ENCODE measurements at places on chromosomes 2 and 18.

DNA sequence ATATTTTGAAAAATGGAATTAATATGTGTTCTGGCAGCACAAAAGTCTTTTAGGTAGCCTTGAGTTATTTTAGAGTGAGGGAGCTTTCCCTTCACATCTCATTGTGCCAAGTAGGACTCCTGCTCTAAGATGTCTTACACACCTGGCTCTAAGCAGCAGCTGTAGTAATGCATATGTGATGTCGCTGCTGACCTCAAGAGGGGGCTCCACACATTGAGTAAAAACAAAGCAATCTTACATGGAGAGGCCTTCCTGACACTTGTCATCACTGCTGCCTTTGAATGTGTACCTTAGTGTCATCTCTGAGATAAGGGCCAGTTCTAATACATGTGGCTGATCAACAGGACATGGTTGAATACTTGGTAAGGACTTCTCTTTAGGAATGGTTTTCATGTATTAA lies 75.8 kb downstream of the ACTR3 start:
- no peak for DNase-seq

GRCh38 chr2:36318547-36318946 lies 37.0 kb upstream of the CRIM1 start:
- DNase-seq: no peak

DNA sequence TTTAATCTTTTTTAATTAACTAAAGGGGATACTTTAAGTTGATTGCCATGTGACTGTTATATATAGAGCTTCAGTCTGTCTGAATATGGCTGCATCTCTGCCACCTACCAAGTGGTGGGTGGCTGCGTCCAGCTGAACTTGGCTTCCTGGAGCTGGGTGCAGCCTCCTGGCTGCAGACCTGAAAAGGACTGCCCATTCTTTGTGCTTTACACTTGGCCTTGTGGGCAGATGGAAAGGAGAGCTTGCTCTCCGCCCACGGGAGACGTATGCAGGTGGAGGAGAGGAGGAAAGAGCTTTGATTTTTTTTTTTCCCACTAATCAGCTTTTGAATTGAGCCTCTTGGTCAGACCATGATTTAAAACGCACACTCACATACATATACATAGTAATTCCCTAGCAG lies 34.7 kb downstream of the NCK2 start:
- no peak for DNase-seq

- DNase-seq: no peak
These were observed 276.4 kb upstream of the HS6ST1 start for GRCh38 chr2:128594953-128595677.

- DNase-seq: no peak
These were observed 42.3 kb downstream of the IL1R2 start for GRCh38 chr2:102033750-102034682.

GRCh38 chr2:180970016-180970415 lies 10.4 kb upstream of the UBE2E3 start:
- DNase-seq: no peak

GRCh38 chr2:235390108-235390815 lies 103.6 kb upstream of the AGAP1 start:
- no peak for DNase-seq

DNA sequence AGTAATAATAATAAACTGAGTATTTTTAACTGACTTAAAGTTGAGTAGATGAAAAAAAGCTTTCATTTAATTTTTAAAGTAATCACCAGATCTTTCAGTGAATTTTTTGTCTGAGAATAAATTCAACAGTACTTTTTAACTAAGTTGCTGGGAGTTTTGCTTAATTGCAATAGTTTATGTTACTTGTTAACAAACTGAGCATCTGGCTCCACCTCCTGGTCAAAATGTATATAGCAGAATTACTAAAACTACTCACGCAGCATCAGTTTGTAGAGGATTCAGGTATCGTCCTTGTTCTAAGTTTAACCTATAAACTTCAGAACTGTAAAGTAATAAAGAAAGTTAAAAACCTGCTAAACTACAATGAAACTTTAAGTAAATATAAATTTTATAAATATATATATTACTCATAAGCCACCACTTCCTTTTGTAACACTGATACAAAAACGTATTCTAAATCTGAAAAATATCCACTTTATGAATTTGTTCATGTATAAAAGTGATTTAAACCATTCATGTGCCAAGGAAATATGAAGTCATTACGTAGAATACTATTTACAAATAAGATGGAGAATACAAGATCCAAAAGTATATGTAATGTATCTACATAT lies 21.3 kb downstream of the NOL10 start:
- no peak for DNase-seq

GRCh38 chr2:103435010-103435409 lies 673.2 kb downstream of the TMEM182 start:
- no peak for DNase-seq

DNA sequence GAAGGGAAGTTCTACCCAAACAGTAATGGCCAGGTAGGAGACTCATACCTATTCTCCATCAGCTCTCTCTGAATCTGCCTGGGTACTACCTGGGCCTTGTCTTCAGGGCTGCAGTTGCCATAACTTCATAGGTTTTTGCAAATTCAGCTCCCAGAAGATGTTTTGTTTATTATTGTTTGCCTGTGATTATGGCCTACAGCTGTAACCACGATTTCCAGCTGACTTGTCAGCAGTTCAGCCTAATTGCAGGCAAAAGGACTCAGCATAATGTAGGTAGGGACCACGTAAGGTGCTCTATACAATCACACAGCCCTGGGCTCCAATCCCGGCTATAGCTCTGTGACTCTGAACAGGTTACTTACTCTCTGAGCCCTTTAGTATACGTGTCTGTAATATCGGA lies 187.0 kb upstream of the FN1 start:
- DNase-seq: no peak

- no peak for DNase-seq
These were observed 7.8 kb upstream of the GPR55 start for GRCh38 chr2:230932556-230933511.

- no peak for DNase-seq
These were observed 445.6 kb upstream of the CELF4 start for GRCh38 chr18:38010971-38011857.

DNA sequence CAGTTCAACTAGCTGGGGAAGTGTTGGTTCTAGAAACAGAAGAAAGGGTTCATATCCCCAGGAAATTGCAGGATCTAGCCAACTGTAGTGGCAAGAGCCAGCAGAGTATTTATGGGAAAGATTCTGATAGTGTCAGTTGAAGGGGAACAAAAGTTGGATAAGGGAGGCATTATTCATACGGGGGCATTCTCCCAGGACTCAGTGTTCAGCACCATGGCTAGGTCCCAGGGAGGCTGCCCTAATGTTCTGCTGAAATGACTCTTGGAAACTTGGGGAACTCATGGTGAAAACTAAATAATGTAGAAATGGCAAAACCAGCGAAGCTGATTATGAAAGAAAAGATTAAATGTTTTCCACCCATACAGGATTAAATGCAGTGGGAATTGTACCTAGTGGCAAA lies 543.7 kb downstream of the TRIB2 start:
- DNase-seq: no peak

DNA sequence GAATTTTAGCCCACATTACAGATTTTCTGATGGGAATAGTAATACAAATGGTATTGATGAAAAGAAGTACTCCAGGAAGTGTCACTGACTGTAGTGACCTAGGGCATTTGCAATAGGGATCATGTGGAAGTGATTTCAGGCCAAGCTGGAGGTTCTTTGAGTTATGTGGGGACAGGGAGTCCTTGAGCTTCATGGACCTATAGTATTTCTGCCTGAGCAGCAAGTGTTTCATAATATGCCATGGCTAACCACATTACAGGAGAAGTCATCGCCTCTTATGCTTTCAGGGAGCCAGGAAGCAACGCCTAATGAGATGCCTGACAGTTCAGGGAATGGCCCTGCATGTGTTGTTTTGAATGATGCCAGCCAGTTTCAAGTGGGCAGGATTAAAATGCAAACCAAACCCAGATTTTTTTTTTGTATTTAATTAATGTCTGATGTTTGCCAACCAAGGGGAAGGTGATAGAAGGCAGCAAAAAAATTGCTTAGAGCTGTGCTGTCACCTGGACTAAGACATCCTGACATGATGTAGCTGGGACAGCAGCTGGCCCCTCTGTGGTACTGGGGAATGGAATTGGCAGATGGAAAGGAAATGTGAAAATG lies 109.5 kb downstream of the RAPGEF4 start:
- DNase-seq: no peak

- DNase-seq: no peak
These were observed 74.3 kb downstream of the LYPD1 start for GRCh38 chr2:132595693-132596092.

GRCh38 chr18:22604986-22605421 lies 187.3 kb upstream of the CTAGE1 start:
- DNase-seq: no peak

DNA sequence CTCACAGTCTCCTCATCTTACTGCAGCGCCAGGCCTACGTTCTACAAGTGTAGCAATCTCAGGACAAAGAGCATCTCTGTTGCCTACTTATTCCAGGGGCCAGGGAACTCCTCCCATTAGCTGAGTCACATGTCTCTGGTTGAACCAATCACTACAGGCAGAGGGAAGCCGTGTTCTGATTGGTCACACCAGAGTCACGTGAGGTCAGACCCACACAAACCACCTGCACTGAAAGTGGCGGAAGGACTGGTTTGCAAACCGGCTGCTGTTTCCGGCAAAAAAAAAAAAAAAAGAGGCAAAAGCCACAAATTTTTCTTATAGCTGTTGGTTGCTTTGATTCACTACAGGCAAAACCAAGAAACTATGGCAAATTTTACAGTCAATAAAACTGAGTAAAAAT lies 21.9 kb upstream of the USP14 start:
- DNase-seq: no peak

GRCh38 chr2:120887320-120887697 lies 151.6 kb downstream of the GLI2 start:
- no peak for DNase-seq

DNA sequence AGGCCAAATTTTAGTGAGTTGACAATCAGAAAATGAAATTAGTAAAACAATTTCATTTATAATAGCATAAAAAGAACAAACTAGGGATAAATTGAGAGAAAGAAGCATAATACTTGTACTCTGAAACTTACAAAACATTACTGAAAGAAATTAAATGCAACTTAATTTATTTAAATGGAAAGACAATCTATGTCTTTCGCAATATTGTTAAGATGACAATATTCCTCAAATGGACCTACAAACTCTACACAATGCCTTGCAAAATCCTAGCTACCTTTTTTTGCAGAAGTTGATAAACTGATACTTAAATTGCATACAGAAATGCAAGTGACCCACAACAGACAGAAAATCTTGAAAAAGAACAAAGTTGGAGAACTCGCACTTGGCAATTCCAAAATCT lies 9.1 kb downstream of the EPG5 start:
- DNase-seq: no peak

DNA sequence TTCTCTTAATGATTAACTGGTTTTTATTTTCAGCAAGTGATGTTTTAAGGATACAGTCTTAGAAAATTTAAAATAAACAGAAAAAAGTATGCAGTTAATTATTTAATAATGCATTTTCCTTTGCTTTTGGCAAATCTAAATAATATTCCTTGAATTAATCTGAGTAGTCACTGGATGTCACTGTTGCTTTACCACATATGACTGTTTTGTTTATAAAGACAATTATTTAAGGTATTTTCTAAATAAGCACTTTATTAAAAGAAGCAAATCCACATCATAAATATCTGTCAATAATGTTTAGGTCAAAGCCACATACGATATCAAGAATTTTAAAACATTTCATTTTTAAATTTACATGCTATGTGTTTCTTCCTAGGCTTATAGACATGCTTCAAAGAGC lies 40.6 kb upstream of the TFPI start:
- DNase-seq: no peak

DNA sequence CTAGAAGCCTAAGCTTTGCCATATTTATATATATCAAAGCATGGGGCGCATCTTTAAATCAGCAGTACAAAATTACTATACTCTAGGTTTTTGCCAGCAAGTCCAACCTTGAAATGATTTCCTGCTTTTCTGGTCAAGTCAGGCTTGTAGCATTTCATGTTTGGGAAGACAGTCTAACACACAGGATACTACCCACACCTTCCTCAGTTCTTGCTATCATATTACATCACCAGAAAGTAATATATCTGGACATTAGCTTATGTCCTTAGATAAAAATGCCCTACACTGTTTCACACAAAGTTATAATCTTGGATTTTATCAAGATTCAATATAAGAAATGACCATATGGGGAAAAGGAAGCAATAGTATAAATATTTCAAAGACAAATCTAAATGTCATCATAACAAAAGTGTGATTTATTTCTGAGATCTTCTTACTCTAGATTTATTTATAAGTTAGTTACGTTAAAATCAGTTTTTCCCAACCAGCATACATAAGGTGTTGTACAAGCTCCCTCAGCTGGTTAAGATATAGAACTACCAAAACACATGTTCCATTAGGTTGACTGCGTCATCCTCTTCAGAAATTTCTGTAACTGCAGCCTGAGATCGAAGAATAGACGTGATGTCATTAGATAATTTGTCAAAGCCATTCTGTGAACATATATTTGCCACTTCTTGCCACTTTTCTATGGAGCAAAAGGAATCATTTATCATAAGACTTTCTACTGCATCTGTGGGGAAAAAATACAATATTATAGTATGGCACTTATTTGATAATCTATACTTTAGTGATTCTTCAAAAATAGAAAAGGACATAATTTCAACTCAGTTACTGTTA lies 56.6 kb downstream of the CLHC1 start:
- no peak for DNase-seq
